Caki2 (cell line): ENCODE measurements at places on chromosomes 2 and 18. TPM values are rescaled to one million over a fixed set of nuclear protein-coding genes. Genes with fewer than 3 reads are reported as not detected.
A peak's percentile ranks its signal among the peaks of the same experiment; 100 is the strongest.

DNA sequence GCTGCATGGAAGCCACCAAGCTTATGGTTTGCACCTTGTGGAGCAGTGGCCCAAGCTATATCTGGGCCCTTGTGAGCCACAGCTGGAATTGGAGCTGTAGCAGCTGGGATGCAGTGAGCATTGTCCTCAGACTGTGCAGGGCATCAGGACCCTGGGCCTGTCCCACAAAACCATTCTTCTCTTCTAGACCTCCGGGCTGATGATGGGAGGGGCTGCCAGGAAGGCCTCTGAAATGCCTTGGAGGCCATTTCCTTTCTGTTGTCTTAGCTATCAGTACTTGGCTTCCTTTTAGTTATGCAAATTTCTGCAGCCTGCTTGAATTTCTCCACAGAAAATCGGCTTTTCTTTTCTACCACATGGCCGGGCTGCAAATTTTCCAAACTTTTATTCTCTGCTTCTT lies 46.4 kb upstream of the CSRNP3 start:
- no peak for DNase-seq

DNA sequence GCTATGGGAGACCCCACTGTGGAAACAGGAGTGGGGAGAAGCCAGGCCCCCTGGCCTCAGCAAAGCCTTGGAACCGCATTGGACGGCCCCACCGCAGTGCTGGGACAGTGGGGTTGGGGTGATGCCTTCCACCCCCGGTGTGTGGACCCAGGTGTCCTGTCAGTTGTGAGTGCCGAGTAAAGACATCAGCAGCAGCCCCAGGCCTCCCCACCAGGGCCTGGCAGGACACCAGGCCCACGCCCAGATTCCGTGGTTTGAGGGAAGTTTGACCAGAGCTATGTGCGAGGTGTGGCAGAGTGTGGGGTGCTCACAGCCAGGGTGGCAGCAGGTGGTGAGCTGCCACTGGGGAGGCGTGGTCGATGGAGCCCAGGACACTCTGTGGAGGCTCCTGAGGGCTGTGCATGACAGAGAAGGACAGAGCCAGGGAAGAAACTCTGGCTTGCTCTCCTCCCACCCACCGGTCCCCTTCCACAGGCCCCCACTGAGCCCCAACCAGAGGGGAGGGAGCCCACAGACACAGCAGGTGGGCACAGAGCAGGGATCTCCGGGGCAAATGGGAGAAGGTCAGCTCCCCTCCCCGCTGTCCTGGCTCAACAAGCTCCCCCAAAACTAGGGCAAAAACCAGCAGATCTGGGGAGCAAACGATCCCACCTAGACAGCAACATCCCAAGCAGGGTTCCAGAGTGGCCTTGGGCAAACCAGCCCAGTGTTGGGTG lies 69.1 kb downstream of the TWIST2 start:
- DNase-seq: no peak

Gene CD28
- not detected in 2 replicates for total RNA-seq

DNA sequence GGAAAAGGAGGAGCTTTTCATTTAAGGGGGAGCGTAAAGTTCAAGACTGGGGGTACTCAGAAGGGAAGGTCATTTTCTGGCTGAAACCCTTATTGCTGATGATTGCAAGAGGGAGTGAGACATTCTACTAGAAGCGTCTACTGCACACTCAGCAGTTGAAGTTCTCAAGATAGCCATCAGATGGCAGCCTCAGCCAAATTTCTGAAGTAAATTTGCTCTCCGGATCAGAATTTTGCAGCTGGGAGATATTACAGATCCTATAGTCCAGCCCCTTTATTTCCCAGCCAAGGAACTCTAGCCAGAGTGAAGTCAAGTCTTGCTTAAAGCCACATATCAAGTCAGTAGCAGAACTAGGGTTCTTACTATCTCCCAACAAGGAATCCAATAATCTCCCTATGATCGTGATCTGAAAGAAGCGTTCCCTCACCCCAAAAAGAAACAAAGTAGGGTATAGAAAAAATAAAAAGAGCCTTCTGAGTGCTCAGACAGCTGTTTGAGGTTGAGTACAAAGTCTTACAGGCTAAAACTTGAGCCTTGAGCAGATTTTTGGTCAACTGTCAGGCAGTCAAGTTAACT lies 24.0 kb downstream of the RAX start:
- peak; percentile 24 for DNase-seq

Gene WIPF1
- total RNA-seq: 0.61 and 3.5 TPM in 2 replicates

- DNase-seq: no peak
These were observed 157.0 kb downstream of the EML6 start for GRCh38 chr2:54880428-54880827.

DNA sequence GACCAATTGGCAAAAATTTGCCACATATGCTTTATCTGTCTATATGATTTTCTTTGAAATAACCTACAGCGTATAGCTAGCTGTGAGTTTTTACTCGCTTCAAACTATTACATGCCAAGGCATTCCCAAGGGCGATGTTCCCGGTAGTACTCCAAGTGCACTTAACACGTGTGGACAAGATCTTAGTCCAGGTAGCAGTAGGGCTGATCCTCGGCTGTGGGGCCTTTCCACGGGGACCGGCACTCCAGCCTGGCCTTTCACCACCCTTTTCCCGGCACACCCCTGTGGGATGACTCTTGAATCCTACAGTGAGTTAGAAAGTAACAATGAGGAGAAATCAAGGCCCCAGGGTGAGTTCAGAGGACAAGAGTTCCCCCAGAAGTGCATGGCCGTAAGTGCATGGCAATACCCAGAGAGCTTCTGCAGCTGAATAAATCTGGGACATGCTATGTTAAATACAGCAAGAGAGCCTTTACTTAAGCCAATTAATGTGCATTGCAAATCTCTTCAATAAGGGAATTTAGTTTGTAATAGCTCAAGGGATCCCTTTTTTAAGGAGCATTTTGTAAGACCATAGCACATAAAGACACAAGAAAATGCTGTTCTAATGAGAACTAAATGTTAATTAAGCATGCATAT lies 26.4 kb downstream of the CHMP1B start:
- no peak for DNase-seq

- no peak for DNase-seq
These were observed 177.4 kb upstream of the FN1 start for GRCh38 chr2:215613280-215613679.

- no peak for DNase-seq
These were observed 1319.7 kb upstream of the CRIM1 start for GRCh38 chr2:35035883-35036282.

DNA sequence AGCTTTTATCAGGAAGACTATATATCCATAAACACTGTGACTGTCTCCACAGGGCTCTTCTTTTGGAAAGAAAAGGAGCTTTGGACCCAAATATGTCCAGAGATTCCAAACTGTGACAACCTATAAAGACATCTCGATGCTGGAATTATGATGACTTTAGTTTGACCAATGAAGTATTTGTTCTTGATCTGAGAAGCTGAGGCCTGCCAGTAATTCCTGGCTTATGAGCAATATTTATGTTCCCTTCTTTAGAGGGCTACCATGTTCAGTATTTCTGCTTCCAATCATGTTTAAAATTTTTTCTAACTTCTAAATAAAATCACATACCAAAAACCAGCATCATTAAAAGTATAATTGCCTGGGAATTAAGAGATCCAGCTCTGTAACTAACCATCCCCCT lies 41.1 kb downstream of the FEZ2 start:
- DNase-seq: no peak

Gene CCL20
- 0.32 and 0.95 TPM in 2 replicates for total RNA-seq

DNA sequence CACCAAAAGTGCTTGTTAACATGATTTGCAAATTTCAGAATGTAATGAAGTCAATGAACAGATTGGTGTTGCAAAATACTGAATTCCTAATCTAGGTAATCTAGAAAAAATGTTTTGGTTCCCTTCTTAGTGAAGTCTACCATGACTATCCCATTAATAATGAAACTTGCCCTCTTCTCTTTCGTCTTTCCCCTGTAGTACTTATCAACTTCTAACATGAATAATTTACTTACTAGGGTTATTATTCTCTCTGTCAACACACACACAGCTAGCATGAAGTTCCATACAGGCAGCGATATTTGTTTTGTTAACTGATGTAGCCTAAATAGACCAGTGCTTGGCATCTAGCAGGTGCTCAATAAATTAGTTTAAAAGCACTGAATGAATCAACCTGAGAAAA lies 160.2 kb downstream of the NCK2 start:
- DNase-seq: no peak

GRCh38 chr2:222869252-222869560 lies 8.4 kb downstream of the ACSL3 start:
- DNase-seq: no peak

GRCh38 chr2:165795011-165795410 lies 964 bp upstream of the GALNT3 start:
- DNase-seq: no peak

DNA sequence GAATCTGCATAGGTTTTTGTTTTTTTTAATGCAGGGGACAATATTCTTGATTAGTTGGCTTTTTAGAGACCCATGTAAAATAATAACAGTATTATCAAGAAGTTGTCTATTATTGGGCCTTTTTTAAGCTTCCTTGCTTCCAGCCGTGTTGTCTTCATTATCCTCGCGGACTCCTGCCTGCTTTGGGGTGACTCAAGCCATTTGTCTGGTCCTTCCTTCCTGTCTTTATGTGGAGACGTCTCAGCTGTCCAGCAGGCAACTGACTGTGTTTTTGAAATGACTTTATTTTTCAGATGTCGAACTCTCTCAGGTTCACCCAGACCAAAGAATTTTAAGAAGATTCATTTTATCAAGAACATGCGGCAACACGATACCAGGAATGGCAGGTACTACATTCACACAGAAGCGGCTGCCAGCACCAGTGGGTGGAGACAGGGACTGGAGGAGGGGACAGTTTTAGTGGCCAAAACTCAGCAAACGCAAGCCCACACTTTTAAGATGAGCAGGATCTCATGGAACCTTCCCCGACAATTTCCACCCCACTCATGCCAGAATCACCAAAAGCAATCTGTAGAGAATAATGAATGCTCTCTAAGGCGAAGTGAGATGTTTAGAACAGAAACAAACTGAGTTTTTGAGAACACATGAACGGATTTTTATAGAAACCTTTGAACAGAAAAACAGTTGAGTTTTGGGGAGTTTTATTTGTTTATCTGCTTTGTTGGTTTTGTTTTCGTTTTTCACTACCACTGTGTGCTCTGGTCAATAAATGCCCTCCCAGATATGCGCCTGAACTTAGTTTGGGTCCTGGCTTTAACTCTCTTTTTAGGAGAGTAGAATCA lies 59.1 kb downstream of the CABLES1 start:
- no peak for DNase-seq

Gene INPP5D
- total RNA-seq: not detected in 2 replicates

DNA sequence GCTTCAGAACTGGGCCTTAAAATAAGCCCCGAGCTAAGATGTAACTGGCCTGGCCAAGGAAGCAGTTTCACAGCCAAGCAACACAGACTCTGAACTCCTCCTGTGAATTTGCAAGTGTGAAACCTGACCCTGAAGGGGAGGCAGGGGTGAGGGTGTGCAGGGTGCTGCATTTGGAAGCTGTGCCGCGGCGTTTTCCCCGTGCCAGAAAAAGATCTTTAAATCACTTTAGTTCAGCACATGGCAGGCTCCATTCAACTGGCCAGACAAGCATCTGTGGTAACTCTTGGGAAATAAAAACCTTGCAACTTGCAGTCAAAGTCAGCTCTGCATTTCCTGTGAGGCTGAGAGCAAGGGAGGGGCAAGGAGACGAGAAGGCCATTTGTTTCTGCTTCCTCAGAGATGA lies 209.3 kb upstream of the SOX11 start:
- DNase-seq: no peak

- DNase-seq: no peak
These were observed 198.6 kb downstream of the CAMKMT start for GRCh38 chr2:44560352-44560751.

GRCh38 chr18:66005831-66006588 lies 255.2 kb downstream of the CDH7 start:
- no peak for DNase-seq

- DNase-seq: no peak
These were observed 343.3 kb downstream of the CYP26B1 start for GRCh38 chr2:71804281-71804751.

Gene ASAP2
- total RNA-seq: 33.8 and 34.8 TPM in 2 replicates

Gene TMEM200C
- total RNA-seq: 0.81 TPM in 1 of 2 replicates, not detected in the other

DNA sequence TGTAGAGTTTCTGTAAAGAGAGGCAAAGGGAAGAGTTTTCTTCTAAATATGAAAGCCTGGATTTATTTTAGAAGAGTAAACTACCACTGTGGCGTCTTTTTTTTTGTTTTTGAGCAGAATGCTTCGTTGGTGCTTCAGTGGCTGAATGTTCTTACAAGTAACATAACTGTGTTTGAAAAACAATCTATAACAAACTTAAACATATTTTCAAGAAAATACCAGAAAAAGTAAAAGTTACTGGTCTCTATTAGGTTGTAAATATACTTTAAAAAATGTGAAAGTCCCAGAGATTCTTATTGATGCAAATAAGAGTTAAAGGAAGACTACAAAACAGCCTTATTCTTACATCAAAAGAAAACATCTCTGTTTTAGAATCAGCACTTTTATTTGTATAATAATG lies 76.2 kb downstream of the NEB start:
- DNase-seq: no peak

DNA sequence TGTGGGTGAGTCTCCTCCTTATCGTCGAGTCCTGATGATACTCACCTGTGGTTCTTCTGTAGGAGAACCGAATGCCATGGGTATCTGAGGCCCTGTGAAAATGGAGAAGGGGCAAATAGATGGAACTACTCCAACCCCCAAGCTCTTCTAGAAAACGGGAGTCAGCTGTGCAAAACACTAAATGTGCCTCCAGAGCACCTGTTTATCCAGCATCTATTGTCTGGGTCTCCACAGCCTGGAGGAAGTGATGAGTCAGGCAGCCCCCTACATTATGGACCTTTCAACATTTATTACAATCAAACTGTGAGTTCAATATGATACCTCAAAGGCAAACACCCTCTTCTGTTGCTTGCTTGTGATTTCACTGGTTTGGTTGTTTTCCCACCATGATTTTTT lies 9.8 kb upstream of the LRRFIP1 start:
- DNase-seq: no peak

DNA sequence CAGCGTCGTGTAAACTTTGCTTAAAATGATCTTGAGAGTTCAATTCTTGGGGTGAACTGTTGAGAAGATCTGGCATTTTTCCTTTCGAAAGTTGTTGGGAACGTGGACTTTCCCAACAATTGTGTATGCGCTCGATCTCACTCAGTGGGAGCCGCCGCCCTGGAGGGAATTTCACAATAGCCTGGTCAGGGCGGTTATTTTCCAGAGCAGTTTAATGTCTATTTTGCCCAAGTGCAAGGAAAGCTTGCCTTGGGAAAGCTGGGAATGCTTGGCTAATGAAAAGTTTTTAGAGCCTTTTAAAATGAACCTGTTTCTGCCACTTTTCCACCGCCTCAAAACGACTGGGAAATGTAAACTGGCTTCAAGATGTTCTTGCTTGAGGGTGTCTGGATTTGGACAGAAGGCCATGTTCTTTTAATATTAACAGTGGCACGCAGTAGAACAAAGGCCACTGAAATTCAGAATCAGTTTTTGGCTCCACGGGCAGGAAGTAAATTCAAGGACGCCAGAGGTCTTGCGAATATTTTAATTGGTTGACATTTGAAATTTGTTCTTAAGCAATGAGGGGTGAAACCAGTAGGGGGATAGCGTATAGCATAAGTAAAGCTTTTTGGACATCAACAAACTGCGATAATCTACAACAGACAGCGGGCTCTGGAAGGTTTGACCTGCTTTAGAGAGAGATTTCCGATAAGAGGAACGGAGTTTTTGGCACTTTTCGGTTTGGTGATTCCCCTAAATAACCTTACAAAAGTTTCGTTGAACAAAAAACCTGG lies 1.2 kb downstream of the CFLAR start:
- peak; percentile 88 for DNase-seq

GRCh38 chr2:218863021-218863520 lies 3.5 kb downstream of the WNT6 start:
- DNase-seq: no peak

Gene MBOAT2
- 6.6 and 16.7 TPM in 2 replicates for total RNA-seq

Gene FSIP2
- total RNA-seq: 0.03 TPM in 1 of 2 replicates, not detected in the other

Gene NT5DC4
- not detected in 2 replicates for total RNA-seq
